ENCODE measurements at places on chromosomes 1 and 21. TPM values are rescaled to one million over a fixed set of nuclear protein-coding genes. Genes with fewer than 3 reads are reported as not detected.
A peak's percentile ranks its signal among the peaks of the same experiment; 100 is the strongest.

Gene VASH2
- total RNA-seq = 0.08 TPM

Gene CACHD1
- 3.3 TPM for total RNA-seq

Gene RIPPLY3
- total RNA-seq = not detected

Gene CFHR1
- 507 TPM for total RNA-seq

Gene C8A
- 669 TPM for total RNA-seq

Gene ITLN1
- 5.0 TPM for total RNA-seq

- DNase-seq = peak; percentile 95
These were observed at the start of gene CR1L for GRCh38 chr1:207644852-207645634. TSS of gene CR1L (plus strand) at chr1:207645133. CDS start at chr1:207645234, 101 bp downstream.

DNA sequence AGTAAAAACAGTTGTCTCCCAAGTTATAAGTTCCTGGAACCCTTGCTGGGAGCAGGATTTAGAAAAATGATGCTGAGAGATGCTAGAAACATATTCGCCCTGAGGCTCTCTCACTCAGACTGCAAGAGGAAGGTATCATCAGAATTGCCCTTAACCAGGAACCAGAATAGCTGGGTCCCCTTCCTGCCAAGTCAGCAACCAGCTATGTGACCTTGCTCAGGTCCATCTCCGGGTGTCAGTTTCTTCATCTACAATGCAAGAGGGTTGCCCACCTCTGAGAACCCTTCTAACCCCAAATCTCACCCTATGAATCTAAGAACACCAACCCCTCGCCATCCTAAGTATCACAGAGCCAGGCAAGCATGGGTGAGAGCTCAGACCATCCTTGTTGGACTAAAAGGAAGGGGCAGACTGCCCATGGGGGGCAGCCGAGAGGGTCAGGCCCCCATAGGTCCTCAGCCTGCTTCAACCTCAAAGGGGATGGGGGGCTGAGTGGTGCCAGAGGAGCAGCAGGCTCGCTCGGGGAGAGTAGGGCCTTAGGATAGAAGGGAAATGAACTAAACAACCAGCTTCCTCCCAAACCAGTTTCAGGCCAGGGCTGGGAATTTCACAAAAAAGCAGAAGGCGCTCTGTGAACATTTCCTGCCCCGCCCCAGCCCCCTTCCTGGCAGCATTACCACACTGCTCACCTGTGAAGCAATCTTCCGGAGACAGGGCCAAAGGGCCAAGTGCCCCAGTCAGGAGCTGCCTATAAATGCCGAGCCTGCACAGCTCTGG, 390 bp upstream of the S100A9 start:
- peak; percentile 34 for DNase-seq

- peak; percentile 28 for DNase-seq
These were observed 39.7 kb downstream of the AZIN2 start for GRCh38 chr1:33120436-33121231.

GRCh38 chr1:203572134-203572625, 54.5 kb upstream of the ATP2B4 start:
- no peak for DNase-seq

- DNase-seq = no peak
These were observed 58.4 kb downstream of the ASH1L start for GRCh38 chr1:155504207-155504606.

DNA sequence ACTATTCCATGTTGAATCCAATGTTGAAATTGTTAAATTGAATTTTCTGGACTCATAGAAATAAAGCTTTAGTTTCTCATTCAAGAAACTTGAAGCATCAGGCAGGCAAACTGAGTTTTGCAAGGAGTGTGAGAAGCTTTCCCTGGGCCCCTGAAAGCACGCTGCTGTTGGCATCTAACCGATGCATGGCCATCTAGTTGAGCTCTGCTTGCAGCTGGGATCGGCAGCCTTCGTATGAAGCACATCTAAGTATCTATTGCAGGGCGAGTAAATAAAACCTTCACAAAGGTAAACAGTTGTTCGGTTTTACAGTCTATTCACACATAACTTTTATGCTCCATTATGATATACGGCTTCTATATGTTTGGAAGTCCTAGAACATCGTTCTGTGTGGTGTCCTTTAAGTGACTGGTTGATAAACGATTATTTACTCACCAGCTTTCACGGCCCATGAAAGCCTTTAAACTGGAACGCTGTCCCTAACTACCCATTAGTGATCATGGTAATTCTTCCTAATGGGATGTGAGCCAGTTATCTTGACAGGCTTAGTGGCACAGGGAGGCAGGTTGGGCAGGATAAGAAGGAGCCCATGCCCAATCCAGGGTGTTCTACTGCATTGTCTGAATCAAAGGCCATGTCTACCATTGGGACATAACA, 71.7 kb downstream of the SEC16B start:
- DNase-seq = no peak

GRCh38 chr1:86419277-86419903, 4.6 kb upstream of the CLCA2 start:
- no peak for DNase-seq

GRCh38 chr1:82161700-82162141, 361.0 kb downstream of the ADGRL2 start:
- no peak for DNase-seq

- no peak for DNase-seq
These were observed 14.9 kb downstream of the KLHDC7A start for GRCh38 chr1:18495635-18496034.

DNA sequence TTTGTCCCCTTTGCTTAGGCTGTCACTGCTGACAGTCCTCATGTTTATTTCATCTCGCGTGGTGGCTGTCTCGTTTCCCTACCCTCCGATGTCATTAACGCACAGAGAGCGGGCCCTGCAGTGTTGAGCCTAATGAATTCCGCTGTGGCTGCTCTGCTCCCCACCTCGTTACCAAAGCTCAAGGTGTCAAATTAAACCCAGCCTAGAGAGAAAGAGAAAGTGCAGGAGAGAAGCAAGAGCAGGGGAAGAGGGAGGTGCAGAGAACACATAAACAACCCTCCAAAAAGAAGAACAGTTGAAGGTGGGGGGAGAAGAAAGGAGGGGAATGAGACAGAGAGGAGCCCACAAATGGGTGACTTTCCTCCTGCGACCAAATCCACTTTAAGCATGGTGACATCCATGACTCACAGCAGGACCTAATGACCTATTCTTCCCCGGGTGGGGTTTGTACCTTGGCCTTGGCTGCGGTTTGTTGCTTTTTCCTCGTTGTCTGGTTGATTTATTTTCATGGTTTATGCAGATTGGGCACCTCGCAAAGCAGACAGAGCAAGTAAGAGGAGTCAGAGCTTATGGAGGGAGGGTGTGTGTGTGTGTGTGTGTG, 92.5 kb downstream of the PBX1 start:
- DNase-seq = no peak

GRCh38 chr1:31760471-31761470, 3.4 kb downstream of the ADGRB2 start:
- DNase-seq = no peak

- no peak for DNase-seq
These were observed 131.5 kb upstream of the CTTNBP2NL start for GRCh38 chr1:112264553-112264952.

DNA sequence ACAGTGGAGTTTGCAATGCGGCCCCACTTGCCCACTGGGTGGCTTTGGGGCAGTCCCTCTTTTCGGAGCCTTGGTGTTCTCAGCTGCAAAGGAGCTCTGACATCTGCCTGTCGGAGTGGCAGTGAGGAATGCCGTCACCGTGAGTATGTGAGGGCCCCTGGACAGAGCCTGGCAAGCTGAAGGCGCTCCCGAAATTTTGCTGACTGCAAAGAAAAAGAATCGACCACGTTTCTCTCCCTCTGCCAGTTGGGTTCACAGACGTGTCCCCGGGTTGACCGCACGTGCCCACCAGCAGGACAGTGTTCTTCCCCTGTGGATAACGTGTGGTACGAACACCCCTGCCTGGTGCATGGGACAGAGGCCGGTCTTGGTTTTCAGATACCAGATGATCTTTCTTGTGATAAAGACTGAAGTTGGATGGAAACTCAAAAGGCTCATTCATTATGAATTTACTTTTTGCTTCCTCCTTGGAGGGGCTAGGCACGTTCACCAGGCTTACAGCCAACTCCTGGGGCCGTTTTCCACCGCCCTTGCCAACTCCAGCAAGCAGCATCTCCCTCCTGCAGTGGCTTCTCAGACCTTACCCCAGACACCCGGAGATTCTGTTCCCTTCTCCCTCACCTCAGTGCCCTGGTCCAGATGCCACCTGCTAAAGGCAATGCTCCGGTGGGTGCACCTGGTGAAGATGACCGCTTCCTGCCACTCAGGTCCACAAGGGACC, 29.7 kb downstream of the ECE1 start:
- DNase-seq = no peak

DNA sequence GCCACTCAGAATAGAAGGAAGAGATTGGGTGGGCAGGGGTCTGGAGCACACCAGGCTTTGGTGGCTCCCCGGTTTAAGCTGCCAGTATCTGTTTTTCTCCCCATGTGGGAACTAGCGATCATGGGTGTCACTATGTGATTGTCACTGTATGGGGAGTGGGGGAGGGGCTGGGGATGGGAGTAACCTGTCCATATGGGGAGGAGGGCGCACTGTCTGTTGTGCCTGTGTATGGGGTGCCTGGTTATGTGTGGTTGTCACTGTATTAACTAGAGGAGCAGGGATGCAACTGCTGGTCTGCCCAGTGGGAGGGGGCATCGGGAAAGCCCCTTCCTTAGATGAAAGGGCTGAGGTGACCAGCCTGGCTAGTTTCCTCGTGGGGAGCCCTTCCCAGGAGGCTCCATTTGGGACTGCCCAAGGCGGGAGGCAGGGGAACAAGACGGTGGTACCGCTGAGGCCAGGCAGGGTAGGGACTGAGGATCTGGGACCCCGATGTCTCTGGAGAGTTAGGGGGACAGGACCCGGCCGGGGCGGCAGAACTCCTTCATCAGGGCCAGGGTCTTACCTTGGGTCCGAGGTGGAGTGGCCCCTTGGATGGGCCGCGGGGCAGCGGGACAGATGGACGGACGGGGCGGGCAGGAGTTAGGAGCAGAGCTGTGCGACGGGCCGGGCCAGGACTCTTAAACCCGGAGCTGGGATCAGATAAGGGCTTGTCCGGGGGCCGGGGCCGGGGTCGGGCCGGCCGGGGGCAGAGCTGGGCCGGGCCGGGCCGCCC, at the start of gene KCNJ10:
TSS of gene KCNJ10 (minus strand) at position 701 of the 772 bp plus-strand sequence. CDS start 27,628 bp downstream, outside the sequence.
- DNase-seq = no peak

DNA sequence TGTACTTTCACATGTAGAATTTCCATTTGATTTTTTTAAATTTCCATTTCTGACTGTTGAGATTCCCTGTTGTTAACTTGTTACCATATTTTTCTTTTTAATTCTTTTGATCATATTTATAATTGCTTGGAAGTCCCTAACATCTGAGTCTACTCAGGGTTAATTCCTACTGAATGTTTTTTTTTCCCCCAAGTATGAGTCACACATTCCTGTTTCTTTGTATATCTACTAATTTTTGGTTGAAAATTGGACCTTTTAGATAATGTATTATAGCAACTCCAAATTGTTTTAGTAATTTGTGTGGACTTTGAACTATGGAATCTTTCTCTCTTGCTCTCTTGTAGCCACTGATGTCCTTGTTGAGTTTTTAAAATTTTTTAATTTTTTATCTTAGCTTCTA, 54.6 kb downstream of the STXBP3 start:
- no peak for DNase-seq

DNA sequence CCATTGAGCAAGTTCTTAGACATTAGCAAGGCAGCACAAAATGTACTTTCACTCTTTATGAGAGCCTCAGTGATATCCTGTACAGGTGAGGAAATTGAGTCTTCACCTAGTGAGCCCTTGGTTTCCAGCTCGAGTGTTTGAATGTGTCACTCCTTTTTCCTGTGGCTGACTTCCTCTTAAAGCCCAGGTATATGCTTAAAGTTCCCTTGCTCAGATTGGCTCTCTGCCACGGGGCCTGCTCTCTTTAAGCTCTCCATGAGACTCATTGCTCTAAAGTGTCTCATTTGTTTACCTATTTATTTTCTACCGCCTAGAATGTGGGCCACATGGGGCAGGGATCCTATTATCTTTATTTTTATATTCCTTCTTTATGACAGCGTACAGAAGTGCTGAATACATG, 324.9 kb downstream of the SIPA1L2 start:
- DNase-seq = no peak

GRCh38 chr1:13760921-13761320, 60.9 kb downstream of the PRDM2 start:
- DNase-seq = no peak

- no peak for DNase-seq
These were observed 7.7 kb downstream of the SELENON start for GRCh38 chr1:25807480-25808390.

- no peak for DNase-seq
These were observed 57.2 kb downstream of the AGPAT3 start for GRCh38 chr21:43921979-43922945.

DNA sequence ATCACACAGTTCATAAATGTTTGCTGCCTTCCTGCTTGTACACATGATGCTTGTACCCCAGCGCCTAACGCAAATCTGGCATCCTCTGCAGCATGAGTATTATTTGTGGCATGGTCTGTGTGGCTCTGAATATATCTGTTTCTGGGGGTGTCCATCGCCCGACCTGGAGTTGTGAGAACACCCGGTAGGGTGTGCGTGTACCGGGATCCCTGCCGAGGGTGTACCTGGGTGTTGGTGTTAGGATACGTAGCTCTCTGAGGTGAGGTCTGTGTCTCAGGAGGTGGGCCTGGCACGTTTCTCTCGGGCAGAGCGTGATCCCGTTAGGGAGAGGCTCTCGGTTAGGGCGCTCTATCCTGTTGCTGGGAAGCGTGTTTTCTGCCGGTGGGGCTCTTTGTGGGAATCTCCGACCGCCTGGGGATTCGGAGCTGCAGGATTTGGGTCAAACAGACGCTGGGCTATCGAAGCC, 10.4 kb upstream of the CDC20 start:
- DNase-seq = no peak

DNA sequence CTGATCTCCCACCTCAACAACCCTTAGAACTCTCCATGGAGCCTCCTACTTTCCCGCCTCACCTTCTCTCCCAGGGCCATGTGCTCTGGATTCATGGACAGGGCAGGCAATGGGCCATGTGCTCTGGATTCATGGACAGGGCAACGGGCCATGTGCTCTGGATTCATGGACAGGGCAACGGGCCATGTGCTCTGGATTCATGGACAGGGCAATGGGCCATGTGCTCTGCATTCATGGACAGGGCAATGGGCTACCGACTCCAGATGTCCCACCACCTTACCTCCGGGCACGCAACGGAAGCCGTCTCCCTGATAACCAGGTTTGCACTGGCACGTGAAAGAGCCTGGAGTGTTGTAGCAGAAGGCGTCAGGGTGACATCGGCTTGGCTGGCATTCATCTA, 53.2 kb downstream of the NID1 start:
- DNase-seq = no peak

- DNase-seq = peak; percentile 79
These were observed 35.2 kb downstream of the URB2 start for GRCh38 chr1:229661022-229661877.
